Muscle of arm (tissue), 14 donors: ENCODE measurements at places on chromosomes 16 and 17.

DNA sequence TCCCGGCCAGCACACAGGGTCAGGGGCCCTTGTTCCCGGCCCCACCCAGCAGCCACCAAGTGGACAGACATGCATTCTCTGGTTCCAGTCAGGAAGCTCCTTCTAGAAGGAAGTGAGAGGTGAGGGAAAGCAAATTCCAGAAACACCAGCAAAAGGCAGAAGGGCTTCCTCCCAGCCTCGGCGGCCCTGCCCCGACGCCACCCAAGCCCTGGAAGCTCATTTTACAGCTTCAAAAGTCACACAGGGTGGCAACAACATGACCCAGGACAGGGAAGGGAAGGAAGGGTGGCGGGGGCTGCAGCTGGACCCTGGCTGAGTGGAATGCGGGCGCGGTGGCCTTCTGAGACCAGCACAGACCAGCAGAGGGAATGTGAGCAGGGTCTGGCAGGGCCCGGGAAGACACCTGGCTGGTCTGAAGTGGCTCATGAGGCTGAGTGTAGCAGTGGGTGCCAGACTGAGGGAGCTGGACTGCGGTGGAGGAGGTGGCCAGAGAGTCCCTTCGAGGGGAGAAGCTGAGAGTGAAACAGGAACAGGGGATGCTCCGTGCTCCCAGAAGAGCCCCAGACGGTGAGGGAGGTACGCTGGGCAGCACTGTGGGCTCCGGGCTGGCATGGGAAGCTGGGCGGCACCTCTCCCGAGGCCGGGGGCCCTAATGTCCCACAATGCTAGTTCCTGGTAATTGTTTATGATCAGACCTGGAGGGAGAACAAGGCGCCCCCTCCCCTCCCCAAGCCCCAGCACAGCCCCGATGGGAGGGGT, 1.9 kb upstream of the UNC13D start:
- no peak for DNase-seq

DNA sequence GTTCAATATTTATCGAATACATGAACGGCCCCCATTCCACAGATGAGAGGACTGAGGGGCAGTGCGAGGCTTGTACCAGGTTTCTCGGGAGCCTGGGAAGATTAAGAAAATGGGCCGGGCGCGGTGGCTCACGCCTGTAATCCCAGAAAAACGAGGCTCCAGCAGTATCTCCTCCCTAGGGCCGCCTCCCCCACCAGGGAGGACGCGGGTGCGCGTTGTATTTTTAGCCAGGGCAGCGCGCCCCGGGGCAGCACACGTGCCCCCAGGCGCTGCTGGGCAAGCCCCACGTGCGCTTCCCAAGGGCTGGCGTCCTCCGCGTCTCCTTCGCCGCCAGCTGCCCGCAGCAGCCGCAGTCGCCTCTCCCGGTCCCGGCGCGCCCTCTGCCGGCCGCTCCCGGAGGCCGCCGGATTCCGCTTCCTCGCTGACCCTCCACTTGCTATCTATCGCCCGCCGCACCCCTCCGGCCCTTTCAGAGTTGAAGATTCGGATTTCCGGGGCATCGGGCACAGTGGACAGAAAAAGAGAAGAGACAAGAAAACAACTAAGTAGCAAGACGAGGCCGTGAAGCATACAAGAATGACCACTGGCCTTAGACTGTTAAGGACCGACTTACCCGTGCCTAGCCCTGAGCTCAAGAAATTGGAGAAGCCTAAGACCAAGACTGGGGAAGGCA, 1.9 kb upstream of the YBX2 start:
- DNase-seq = peak; percentile 79

- DNase-seq = peak; percentile 91
These were observed 99.8 kb upstream of the CDH5 start for GRCh38 chr16:66266436-66267291.

- peak; percentile 23 for DNase-seq
These were observed 364.9 kb upstream of the PMFBP1 start for GRCh38 chr16:72536723-72537435.

DNA sequence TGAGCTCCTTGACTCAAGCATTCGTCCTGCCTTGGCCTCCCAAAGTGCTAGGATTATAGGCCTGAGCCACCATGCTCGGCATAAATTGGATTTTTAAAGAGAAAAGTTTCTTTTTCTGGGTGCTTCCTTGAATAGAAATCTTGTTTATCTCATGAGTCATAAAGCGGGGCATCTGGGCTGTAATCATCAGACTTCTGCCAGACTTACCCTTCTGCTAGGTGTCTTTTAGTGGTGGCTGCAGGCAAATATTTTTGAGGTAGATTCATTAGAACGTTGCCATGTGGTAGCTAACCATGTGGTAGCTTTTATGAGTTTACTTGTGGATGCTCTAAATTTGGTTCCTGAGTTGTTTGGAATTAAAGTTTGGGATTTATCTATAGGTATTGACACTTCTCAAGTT, 13.4 kb downstream of the PGS1 start:
- DNase-seq = no peak

DNA sequence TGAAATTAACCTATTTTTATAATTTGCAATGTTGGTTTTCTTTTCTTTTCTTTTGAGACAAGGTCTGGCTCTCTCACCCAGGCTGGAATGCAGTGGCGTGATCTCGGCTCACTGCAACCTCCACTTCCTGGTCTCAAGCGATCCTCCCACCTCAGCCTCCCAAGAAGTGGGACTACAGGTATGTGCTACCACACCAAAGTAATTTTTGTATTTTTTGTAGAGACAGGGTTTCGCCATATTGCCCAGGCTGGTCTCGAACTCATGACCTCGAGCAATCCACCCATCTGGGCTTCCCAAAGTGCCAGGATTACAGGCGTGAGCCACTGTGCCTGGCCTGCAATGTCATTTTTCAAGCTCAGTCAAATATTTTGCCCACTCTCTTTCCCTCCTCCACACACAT, 36.0 kb downstream of the MYH11 start:
- DNase-seq = no peak
